ENCODE measurements at places on chromosomes 12 and 14.

DNA sequence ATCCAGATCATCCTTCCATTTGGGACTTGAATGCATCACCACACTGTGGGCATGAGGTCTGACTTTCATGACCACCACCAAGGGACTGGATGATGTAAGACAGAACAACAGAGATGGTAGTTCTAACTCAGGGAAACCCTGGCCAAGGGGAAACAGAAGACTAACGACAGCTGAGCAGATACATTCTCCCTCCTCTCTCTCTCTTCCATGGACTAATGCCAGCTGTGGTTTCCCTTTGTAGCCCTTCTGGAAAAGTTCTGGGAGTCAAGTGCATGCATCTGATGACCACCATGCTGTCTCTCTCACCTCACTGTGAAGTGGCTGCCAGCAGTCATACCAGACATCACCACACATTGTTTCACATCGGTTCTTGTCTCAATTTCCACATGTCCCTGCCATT is 3.4 kb downstream of the TAS2R30 start:
- DNase-seq: no peak

DNA sequence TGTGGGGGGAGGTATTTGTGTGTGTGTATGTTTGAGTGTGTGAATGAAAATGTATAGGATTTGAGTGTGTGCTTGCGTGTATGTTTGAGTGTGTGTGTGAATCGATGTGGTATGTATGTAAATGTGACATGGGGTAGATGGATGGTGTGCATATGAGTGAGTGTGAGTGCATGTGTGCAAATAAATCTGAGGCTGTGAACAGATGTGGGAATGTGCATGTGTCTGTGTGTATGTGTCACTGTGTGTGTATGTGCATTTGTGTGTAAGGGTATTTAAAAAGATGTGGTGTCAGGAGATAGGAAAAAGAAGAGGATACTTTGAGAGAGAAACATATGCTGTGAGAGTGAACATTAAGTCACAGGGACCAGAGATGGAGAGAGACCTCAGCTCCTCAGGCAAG is 539.6 kb downstream of the MED13L start:
- no peak for DNase-seq

GRCh38 chr12:58034712-58035111 is 93.3 kb downstream of the ATP23 start:
- DNase-seq: no peak

- no peak for DNase-seq
Observed at GRCh38 chr14:59240356-59240755, 51.9 kb downstream of the DAAM1 start.

DNA sequence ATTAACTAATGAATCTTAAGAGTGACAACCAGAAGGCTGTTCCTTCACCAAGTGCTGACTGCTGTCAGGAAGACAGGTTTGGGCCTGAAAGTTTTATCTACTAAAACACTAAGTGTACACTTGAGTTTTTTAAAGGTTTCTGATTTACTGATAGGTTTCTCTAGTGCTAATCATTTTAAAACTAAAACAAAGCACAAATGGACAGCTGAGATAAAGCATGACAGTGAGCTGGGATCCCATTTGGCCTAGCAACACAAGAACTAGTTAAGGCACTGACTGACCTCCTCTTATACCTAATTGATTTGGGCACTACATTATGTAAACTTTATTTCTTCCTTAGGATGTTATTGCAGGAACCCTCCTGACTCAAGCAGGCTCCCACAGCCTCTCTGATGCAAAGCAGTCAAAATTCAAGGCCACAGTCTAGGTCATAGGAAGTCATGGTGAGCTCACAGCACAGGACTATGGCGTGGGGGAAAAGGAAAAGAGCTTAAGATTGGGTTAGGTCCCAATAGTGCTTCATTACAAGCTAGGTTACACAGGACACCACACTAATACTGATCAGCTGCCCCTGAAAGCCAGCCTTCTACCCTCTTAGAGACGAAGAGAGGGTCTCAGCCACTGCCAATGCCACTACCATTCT is 3.5 kb downstream of the STXBP6 start:
- no peak for DNase-seq

DNA sequence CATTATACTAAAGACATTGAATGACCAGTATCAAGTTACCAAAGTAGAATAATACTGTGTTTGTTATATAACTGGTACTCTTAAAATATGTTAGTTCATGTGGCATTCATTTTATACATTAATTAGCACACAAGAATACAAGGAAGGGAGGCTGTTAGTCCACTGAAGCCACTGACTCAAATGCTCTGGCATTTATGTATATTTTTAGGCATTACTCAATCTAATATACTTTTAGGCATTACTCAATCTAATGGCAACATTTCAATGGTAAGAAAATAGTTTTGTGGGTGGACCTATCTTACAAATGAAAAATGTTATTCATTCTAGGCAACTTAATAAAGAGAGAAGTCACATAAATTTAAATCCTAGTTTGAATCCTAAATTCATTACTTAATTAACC is 874.4 kb upstream of the USP15 start:
- no peak for DNase-seq

DNA sequence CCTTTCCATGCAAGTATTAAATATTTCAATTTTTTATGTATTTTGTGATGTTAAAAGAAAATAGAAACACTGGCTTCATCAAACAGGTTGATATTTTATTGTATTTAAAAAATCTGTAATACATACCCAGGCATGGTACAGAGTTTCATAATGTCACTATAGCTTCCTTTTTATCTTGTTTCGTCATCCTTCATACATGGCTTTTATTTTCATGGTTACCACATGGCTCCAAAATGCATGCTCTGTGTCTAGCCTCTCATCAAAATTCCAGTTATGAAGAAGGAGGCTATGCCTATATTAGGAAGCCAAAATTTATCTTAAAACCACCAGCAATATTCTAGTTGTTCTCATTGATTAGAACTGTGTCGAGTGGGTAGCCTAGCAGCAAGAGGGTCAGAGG is 464.8 kb downstream of the BTG1 start:
- DNase-seq: no peak

DNA sequence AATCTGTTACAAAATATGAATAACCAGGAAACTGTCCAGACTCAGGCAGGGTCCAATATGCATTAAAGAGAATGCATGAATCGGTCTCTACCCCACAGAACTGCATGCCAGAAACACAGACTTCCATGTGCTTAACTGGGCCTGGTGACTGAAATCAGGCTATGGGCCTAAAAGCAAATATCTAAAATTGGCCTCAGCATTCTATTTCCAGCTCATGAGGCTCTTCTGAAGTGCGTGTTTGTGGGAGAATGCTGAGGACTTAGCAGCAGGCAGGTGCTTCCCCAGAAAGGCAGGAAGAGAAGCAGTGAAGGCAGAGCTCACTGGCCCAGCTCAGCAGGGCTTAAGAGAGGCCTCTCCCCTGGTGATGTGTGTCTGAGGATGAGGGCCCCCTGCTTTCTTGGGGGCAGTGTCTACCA is 48.5 kb downstream of the ADGRD1 start:
- no peak for DNase-seq

- DNase-seq: no peak
Observed at GRCh38 chr12:28909291-28909690, 239.8 kb upstream of the FAR2 start.

DNA sequence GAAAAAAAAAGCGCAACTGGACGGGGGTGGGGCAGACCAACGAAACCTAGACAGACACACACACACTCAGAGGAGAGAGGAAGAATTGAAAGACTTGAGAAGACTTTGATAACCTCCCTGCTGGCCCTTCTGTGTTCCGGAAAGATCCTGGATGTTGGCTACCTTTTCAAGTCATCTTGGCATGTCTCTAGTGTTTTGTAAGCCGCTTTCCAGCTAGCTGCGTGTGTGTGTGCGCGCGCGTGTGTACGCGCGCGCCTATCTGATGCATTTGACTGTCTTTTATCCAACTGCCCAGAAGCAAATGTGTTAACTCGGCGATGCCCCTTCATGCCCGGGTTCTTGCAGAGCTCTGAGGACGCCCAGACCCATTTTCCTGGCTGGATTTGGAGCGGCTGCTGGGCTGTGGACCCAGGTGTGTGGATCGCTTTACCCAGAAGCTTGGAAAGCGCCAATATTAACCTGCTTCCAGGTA is 664 bp downstream of the LRFN5 start:
- peak; percentile 63 for DNase-seq

GRCh38 chr14:58870961-58871360 is 233.2 kb downstream of the DACT1 start:
- no peak for DNase-seq

GRCh38 chr12:44873898-44874297 is 2.2 kb downstream of the NELL2 start:
- no peak for DNase-seq

DNA sequence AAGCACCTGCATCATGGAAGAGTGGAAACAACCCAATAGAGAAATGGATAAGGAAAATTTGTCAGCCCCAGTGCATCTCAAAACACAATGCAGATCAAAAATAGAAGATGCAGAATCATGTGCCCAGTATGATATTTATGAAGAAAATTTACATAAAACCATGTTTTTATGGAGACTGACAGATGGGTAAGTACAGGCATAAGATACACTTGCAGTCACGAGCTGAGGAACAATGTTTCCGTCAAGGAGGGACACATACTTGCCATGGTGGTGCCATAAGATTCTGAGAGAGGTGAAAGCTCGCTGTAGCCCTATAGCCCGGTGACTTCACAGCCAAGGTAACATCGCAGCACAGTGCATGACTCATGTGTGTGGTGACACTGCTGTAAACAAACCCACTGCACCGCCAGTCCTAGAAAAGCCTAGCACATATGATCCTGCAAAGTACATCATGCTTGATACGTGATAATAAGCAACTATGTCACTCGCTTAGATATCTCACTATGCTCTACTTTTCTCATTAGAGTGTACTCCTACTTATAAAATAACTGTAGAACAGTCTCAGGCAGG is 112.6 kb downstream of the RIMBP2 start:
- no peak for DNase-seq

DNA sequence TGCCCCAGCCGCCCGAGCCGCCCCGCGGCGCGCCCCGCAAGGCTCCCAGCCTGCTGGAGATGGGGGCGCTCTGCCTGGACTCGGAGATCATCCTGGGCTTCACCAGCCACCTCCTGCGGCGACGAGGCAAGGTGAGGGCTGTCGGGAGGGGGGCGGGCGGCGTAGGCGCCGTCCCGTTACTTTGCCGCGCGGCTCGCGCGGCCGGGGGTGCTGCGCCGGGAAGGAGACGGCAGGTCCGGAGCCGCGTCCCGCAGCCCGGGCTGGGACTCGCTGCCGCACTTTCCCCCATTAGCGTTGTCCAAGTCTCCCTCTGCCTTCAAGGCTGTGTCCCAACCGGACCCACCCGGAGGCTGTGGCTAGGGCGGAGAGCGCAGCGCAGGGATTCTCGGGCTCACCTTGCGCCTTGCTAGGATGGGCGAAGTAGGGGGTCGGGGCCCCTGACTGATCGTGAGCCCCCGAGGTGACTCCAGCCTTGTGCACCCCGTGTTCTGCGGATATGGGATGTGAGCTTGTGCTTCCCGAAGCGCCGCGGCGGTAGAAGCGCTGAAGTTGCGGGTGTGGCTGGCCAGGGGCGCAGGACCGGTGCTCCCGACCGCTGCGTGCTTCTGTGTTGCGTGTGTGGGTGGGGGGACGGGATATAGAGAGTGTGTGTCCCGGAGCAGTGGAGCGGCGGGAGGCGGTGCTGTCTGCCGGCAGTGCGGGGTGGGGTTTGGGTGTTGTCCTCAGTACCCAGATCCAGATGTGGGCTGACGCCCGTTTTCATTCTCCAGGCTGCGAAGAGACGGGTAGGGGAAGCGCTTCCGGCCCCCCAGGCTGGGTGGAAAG is 1.7 kb upstream of the KIF26A start:
- no peak for DNase-seq

DNA sequence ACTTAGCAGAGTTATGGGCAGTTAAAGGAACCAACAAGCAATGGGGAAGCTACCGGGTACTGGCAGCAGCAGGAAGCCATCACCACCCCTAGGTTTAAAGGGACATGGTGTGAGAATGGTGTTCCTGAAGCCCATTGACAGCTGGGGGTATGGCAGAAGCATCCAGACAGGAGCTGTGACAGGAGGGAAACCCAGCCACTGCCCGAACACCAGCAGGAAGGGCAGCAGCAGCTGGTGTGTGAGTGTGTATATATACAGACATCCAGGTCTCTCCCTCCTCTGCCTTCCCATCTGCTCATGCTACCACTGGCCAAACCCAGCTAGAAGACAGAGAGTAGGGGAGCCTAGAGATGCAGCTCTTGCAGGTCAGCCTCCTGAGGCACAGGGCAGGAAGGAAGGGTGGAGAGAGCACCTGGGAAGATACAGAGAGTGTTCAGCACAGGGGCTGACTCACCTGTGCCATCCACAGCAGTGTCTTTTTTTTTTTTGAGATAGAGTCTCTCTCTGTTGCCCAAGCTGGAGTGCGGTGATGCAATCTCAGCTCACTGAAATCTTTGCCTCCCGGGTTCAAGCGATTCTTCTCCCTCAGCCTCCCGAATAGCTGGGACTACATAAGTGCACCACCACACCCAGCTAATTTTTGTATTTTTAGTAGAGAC is 9.2 kb upstream of the ADCK1 start:
- no peak for DNase-seq

GRCh38 chr12:28425526-28425925 is 235.3 kb downstream of the CCDC91 start:
- DNase-seq: no peak

- DNase-seq: no peak
Observed at GRCh38 chr14:103840014-103840413, 7.4 kb downstream of the PPP1R13B start.

GRCh38 chr12:115338566-115339294 is 654.8 kb upstream of the TBX3 start:
- DNase-seq: no peak

DNA sequence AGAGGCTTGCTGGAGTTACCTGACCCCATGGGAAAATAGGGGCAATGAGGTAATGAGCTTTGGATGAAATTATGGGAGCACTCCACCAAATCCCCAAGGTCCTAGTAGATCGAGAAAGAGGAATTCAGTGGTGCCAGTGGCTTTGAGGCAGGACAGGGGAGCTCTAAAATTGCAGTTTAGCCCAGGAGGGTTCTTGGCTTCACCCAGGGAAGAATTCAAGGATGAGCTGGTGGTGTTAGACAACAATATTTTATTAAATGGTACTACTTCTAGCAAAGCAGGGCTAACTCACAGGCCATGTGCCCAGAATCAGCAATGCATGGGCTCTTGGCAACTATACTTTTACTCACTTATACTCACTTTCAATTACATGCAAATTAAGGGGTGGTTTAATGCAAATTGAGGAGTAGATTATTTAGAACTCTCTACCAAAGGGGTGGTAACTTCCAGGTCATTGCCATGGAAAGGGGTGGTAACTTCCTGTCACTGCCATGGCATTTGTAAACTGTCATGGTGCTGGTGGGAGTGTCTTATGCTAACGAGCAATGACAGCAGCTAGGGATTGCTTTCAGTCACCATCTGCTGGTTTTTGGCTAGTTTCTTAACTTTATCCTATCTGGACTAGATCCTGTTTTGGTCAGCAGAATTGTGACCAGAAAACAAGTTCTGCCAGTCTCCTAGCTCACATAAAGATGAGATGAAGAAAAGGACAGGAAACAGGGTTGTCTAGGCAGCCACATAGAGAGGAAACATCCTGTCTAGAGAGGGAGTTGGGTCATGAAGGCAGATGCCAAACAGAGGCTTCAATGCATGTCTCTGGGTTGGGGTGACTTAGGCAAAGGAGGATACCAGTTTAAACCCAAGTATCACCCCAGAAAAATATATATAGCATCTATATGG is 64.7 kb downstream of the ZNF641 start:
- no peak for DNase-seq

Data from NCI-H748 treated with DMSO at 0.1 percent for 48 hours (cell line).